ENCODE measurements at places on chromosomes 1 and 21.
A peak's percentile ranks its signal among the peaks of the same experiment; 100 is the strongest.

DNA sequence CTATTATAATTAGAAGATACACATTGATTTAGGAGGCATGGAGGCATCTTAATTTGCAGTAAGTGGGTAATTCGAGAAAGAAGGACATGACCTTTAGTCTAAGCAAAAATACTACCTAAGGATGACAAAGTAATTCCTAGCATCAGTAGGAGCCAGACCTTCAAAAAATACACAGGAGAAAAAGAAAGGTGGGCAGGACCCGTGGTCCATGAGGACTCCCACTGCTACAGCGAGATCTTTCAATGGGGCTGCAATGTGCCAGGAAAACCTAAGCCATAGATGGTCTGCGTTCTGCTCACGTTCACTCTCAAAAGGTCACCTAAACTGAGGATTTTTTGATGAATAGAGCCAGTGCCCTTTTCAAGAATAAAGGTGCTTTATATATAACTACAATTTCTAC is 10.6 kb upstream of the EXO1 start:
- DNase-seq: no peak

GRCh38 chr1:225509770-225510169 is 81.9 kb upstream of the LBR start:
- no peak for DNase-seq

GRCh38 chr1:231584117-231584516 is 42.5 kb upstream of the DISC1 start:
- peak; percentile 11 for DNase-seq

GRCh38 chr1:246281195-246281594 is 225.9 kb downstream of the SMYD3 start:
- DNase-seq: no peak

DNA sequence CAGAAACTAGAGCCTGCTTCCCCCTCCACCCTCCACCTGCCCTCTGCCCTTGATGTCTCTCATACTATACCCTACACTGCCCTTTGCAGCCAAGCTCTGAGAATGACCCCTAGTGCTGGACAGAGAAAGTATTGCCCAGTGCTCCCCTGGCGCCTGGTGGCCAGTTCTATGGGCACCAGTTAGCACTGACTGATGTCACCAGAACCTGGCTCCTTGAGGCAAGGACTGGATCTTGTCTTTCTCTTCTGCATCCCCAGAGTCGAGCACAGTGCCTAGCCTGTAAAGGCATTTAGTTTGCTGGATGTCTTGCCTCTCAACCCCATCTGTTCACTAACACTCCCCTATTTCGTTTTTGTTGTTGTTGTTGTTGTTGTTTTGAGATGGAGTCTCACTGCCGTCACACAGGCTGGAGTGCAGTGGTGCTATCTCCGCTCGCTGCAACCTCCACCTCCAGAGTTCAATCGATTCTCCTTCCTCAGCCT is 5.9 kb downstream of the PHLDA3 start:
- peak; percentile 56 for DNase-seq

- no peak for DNase-seq
These were observed 68.7 kb downstream of the FCRL5 start for GRCh38 chr1:157483635-157484034.

- DNase-seq: no peak
These were observed 22.2 kb downstream of the DESI2 start for GRCh38 chr1:244675167-244675566.

- DNase-seq: no peak
These were observed 81.9 kb upstream of the RGS2 start for GRCh38 chr1:192726820-192727504.

DNA sequence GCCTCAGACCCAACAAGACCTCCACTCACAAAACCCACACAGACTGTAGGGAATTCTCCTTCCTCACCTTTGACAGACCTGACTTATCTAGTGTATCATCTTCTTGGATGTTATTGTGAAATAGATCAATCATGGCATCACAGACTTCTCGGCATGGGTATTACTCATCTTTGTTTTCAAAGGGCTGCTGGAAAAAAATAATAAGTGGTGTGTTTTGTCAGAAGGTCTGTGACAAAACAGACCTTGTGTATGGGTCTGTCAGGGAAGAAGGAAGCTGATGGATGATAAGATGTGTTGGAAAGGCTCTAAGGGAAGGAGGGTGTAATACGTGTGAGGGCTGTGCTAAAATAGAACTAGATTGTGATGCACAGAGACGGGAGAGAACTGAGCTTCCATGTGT is 13.9 kb upstream of the S100A7 start:
- no peak for DNase-seq

DNA sequence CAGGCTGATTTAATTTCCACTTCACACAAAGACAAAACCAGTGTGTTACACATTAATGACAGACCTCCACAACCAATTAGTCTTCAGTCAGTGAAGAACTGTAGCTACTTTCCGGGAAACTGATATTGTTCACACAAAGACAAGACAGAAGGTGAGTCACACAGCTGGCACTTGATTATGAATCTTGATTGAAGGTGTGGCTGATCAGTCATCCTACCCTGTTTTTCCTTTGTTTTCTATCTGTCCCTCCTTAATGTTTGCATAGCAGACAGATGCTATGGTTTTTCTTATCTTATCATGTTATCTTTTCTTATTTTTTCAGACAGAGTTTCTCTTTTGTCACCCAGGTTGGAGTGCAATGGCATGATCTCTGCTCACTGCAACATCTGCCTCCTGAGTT is 185.1 kb upstream of the GREM2 start:
- DNase-seq: no peak

- DNase-seq: no peak
These were observed 10.6 kb downstream of the KANK4 start for GRCh38 chr1:62308606-62309005.

DNA sequence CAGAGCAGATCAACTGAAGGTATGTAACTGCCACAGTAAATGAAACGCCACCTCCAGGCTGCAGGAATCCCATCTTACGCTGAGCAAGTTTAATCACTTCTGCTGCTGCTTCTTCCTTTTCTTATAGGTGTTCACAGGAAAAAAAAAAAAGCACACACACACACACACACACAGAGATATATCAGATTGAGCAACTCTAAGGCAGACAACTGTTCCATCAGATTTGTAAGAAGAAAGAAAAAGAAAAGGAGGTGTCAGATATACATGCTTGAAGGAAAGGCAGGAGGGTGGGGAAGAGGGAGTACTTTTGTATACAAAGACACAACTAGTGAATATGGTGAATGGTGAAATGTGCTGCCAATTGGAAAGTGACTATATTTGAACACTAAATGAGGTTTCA is 28.6 kb downstream of the DSTYK start:
- no peak for DNase-seq

DNA sequence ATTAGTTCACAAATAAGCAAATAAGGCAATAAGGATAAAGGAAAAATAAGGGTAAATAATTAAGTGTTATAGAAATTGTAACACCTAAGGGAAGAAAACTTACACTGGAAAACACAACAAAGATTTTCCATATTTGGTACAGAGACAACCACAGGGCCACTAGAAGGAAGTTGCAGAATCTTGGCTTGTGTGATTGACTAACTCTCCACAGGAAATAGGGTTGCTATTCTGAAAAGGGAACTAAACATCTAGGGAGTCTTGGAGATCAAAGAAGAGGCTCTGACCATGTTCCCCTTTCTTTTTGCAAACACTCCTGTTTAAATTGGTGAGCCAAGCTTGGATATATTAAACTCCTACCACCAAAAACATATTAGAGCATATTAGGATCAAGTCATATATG is 59.1 kb downstream of the APCS start:
- DNase-seq: no peak

GRCh38 chr1:210347112-210347511 is 18.4 kb downstream of the HHAT start:
- no peak for DNase-seq

- DNase-seq: no peak
These were observed 16.7 kb downstream of the UAP1 start for GRCh38 chr1:162578071-162578700.

GRCh38 chr21:35850542-35851103 is 209.7 kb downstream of the SETD4 start:
- no peak for DNase-seq

DNA sequence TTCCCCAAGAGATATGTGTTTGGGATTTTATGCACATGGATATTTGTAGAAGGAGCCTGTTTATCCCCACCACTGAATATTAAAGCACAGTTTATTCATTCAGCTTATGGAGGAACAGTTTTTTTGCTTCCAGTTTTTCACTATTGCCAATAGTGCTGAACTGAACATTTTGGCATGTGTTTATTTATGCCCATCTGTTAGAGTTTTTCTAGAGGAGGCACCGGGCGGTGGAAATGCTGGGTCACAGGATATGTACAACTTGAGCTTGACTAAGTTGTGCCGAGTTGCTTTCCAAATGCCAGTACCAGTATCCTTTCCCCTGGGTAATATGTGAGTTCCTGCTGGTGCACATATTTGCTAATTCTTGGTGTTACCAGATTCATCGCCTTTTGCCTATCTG is 111.3 kb downstream of the GREM2 start:
- no peak for DNase-seq

DNA sequence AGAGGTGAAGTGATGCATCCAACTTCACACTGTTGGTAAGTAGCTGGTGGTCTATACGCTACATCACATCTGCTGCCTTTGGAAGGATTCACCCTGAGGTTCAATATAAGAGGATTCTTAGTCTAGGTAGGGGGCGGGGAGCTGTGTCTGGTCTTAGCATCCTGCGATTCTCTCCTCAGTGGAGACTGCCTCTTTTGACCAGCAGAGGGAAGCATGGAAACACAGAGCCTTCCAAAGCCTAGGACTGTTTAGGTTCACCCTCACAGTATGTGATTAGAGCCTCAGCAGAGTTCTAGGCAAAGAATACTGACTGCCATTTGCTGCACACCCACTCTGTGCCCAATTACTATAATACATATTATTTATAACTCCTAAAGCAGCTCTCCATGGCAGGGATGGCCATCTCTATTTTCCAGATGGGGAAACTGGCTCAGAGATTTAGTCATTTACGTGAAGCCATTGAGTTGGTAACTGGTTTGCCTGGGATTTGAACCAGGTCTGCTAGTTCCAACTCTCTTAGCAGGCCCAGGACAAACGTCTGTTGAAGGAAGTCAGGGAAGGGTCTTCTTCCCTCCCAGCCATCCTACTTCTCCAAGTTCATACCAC is 28.9 kb upstream of the EFCAB14 start:
- no peak for DNase-seq

DNA sequence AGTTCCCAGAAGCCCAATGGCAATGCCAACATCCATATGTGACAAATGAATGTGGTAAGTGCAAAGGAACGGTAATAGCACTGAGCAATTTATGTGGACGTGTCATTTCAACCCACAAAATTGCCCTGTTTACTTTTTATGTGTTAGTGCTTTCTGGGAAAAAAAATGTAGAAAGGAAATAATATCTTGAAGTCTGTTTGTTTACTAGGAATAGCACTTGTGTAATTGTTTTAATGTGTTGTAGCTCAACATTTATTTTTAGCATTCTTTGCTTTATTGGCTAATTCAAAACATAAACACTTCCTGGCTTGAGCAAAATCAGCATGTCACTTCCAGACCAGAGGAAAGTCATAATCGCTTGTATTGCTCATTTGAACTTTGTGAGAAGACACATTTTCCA is 224.8 kb upstream of the KCNK2 start:
- DNase-seq: no peak

DNA sequence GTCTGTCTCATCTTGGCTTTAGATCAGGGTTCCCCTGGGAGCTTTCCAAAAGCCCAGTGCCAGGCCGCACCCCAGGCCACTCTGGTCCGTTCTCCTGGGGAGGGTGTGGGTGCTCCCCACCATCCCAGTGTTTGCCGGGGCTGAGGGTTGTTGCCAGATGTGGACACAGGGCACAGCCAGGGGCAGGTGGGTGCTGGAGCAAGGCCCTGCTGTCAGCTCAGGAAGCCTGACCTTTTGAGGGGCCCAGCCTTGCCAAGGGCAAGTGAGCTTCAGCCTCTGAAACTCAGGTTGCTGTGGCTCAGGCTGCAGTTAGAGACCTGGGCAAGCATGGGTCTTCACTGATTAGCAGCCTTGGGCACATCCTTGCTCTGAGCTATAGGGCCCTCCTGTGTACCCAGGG is 22.8 kb upstream of the ZBTB21 start:
- DNase-seq: no peak

GRCh38 chr1:183634429-183635065 is 1.0 kb downstream of the ARPC5 start:
- DNase-seq: no peak

DNA sequence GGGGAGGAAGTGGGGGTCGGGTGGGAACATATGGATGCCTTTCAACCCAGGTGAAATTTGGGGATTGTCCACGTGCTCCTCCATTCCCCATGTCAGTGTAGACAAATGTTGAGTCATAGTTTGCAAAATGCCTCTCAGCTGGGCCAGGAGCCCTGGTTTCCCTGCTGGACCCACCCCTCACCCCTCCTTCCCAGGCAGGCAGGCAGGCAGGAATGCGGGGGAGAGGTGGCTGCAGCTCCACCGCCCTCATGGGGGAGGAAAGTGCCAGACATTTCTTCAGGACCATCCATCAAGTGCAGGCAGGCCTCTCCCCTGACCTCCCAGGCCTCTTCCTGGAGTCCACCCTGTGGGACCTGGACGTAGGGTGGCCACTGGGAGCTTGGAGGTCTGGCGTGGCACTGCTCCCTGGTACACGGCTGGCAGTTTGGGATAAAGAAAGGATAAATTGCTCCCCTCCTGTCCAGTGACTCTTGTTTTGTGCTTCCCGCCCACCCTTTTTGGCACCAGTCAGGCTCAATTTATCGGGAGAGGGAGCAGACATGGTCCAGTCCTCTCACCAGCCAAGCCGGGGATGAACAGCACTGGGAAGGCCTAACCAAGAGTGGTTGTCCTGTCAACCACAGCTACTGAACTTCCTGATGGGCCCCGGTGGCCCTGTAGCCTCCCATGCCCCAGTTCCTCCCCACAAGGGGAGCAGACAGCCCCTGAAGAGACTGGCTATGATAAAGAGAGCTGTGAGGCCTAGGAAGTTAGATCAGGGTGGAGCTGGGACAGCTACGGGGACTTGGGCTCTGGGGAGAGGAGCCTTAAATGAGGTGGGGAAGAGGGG is 18.9 kb downstream of the NPR1 start:
- no peak for DNase-seq

- no peak for DNase-seq
These were observed 37.1 kb upstream of the DOCK7 start for GRCh38 chr1:62725255-62725654.

DNA sequence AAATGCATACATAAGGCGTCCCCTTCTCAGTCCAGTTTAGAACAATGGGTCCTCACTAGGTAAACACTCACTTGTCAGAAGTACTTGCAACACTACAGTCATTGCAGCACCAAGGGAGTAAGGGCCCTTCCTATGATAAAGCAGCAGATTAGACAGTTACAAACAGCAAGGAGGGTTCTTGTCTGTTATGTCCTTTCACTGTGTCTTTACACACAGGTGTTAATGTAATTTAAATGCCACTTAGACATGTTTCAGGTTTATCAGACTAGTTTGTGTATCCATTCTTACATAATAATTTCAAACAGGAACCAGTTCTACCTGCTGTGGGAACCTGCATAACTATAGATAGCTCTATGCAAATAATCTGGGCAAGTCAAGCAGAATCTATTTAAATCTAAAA is 105.6 kb upstream of the USH2A start:
- no peak for DNase-seq
